Stimulated activated CD8-positive, alpha-beta memory T cell treated with anti-CD3 and anti-CD28 coated beads, Interleukin-4, amount 100 ng/mL, for 1 hour (primary cell): ENCODE measurements at places on chromosomes 13 and 19.

DNA sequence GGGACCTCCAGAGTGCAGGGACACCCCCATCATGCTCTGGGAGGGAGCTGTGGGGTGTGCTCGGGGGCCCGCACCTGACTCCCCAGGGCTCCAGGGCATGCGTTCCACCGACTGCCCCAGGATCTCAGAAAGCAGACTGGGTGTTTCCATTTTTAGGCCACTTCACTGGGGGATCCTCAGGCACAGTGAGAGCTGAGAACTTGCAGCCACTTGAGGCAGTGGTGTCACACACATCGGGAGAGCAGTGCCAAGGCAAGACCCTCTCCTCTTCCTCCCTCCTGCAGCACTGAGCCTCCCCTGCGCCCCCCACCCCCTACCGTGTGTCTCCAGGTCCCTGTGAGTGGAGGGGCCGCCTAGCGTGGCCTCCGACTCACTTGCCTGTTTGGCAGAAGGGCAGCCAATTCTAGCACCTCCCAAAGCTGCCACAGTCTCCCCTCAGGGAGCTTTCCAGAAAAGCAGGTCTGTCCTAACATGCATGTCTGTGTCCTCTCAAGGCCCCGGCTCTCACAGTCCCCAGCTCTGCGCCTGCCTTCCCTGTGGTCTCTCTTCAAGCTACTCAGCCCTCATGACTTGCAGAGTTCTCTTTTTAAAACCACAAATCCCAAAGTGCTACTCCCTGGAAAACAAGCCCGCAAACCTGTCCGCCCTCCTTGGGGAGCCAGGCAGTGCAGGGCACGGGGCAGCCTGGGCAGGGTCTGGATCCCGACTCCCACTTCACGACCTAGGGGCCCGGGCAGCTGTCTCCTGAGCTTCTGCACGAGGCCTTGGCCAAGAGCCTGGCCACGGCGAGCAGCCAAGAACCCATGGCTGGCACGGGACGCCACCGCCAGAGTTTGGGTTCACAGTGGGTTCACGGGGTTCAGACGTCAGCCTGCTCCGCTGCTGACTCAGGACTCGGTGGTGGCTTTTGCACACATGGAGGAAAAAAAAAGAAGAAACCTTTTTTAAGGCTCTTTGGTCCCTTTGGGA, 94.1 kb downstream of the STK24 start:
- no peak for DNase-seq

GRCh38 chr19:45249261-45250033, 1.6 kb upstream of the MARK4 start:
- DNase-seq: no peak

GRCh38 chr13:24301911-24302310, 7.5 kb upstream of the C1QTNF9 start:
- DNase-seq: no peak

- no peak for DNase-seq
These were observed 6.0 kb downstream of the RNASEH2B start for GRCh38 chr13:50915565-50915964.

GRCh38 chr19:12769689-12770088, 5.7 kb downstream of the HOOK2 start:
- no peak for DNase-seq

DNA sequence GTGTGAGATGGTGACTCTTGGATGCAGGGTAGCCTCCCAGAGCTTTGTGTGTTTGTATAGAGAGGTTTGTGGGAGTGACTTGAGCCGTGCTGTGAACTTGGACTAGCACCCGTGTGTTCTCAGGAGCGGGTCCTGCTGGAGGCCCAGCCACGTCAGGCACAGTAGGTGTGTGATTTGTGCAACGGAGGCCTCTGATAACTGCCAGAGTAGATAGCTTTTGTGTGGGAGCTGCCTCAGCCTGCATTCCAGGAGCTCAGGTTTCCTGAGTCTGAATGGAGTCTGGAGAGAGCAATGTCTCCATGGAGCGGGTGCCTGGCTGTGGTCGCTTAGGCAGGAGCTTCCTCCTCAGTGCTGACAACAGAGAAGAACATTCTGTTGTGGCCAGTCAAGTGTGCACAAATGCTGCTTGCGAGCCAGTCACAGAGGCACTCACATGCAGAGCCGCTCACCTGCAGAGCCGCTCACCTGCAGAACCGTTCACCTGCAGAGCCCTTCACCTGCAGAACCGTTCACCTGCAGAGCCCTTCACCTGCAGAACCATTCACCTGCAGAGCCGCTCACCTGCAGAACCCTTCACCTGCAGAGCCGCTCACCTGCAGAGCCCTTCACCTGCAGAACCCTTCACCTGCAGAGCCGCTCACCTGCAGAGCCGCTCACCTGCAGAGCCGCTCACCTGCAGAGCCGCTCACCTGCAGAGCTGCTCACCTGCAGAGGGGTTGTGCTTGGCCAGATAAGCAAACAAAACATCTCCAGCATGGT, 32.6 kb downstream of the TFDP1 start:
- DNase-seq: no peak

DNA sequence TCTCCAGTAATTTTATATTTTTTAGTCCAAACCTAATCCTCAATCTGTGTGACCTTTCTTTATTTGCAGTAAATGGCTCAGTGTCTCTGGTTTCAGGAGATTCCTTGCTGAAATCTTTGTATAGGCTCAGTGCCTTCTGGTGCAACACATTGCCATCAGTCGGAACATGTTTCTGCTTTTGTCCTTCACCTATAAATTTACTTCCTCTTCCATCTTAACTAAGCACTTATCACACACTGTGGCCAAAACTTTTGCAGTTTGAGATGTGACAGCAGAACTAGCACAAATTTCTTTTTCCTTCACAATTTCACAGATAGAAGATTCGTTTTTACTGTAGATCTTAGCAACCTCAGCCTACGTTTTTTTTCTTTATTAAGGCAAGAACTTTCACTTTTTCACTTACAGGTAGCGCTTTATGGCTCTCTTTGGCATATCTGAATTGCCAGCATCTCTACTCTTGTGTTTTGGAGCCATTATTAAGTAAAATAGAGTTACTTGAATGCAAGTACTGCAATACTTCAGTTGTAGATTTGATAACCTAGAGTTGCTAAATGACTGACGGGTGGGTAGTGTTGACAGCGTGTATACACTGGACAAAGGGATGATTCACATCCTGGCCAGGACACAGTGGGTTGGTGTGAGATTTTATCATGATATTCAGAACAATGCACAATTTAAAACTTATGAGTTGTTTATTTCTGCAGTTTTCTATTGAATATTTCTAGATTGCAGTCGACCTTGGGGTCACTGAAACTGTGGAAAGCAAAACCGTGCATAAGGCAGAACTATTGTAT, 44.3 kb downstream of the NDFIP2 start:
- no peak for DNase-seq

GRCh38 chr13:51805925-51806324, 2.0 kb upstream of the DHRS12 start:
- DNase-seq: no peak

DNA sequence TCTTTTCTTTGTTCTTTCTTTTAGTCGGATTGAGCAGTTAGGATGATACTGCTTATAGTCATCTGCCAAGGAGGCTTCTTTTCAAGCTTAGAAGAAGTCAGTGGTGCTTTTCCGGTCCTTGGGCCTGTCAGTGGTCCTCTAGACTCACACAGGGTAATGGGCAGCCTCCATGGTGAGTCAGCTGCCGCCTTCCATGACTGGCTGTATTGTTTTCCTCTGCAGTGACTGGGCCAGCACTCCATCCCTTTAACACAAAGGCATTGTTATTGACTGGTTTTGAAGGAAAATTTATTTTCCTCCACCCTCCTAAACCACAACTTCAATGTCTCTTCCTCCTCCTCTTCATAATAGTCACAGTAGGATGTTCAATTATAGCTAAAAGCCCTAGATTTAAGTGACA, 47.1 kb upstream of the CNMD start:
- no peak for DNase-seq

- no peak for DNase-seq
These were observed 10.2 kb upstream of the OR10H5 start for GRCh38 chr19:15776991-15777970.

- no peak for DNase-seq
These were observed at the start of gene TEKTIP1 for GRCh38 chr19:3538965-3539755. TSS of gene TEKTIP1 (plus strand) at chr19:3539174. CDS start at chr19:3539178, 4 bp downstream.
